A172 (cell line): ENCODE measurements at places on chromosomes 6 and 20. TPM values are rescaled to one million over a fixed set of nuclear protein-coding genes. Genes with fewer than 3 reads are reported as not detected.
A peak's percentile ranks its signal among the peaks of the same experiment; 100 is the strongest.

- peak; percentile 27 for DNase-seq
Measured at GRCh38 chr6:87483929-87484328, 11.2 kb downstream of the SLC35A1 start.

Gene RIPOR2
- total RNA-seq = 0.53 TPM in 1 of 2 replicates, not detected in the other

- DNase-seq = no peak
Measured at GRCh38 chr20:13493143-13493542, 145.6 kb downstream of the TASP1 start.

DNA sequence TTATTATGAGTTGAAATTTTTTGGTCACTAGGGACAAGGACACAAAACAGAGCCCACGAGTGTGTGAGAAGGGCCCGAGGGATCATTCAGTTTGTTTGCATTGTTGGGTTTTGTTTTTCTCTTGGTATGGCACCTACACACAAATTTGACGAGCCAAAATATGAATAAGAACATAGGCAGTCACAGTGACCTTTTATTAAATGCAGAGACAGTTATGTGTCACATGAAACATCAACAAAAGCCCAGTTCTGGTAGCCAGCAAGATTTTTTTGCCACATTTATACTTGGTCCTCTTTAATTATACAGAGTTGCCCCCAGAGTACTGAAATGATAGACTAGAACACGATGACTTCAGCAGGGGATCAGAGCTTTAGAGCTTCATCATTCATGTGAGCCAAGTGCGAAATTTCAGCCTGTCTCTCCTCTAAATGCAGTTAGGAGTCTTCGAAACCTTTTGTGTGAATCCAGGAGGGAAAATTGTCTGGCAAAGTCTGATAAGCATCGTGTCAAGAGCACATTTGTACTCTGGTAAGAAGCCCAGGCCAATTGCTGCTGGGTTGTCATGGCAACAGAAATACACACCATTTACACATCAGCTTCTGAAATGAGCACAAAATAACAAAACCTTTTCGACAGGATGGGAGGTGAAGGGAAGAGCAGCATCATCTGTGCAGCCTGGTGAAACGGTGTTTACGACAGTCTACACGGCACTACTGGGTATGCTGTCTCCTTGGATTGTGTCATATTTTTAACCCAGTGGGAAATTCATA, 79.2 kb upstream of the RIPOR2 start:
- DNase-seq = no peak

DNA sequence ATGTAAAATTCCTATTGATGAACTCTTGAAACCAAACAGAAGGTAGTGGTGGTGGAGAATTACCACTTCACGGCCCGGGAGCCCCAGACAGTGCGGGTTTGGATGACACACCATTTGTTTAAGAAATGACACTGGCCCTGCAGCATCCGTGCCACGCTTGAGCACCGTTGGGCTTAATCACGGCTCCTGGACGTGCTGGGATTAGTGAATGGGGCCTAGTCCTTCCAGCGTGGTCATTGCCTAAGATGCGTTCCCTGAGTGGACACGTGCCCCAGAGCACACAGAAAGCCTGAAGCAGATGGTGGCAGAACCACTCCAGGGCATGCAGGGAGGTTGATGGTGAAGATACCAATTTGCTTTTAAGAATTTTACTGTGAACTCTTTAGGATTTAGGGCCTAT, 14.5 kb downstream of the STX16 start:
- no peak for DNase-seq

GRCh38 chr6:70221715-70222438, 81.0 kb downstream of the COL9A1 start:
- no peak for DNase-seq

DNA sequence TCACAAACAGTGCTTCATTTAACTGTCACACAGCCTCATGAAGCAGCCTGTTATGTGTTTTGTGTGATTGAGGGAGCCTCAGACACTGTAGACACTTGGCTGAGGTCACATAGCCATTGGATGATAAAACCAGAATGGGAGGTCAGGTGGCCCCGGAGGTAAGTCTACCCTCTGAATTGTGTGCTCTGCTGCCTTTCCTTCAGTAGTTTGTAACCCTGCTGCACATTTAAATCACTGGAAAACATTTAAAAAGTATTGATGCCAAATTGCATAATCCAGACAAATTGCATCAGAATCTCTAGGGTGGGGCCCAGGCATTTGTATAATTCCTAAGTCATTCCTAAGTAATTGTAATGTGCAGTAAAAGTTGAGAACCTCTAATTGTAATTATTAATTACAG, 85.2 kb upstream of the ECI2 start:
- DNase-seq = no peak
